Anterior cingulate cortex (tissue), 58 donors: ENCODE measurements at places on chromosomes 2 and 18.

DNA sequence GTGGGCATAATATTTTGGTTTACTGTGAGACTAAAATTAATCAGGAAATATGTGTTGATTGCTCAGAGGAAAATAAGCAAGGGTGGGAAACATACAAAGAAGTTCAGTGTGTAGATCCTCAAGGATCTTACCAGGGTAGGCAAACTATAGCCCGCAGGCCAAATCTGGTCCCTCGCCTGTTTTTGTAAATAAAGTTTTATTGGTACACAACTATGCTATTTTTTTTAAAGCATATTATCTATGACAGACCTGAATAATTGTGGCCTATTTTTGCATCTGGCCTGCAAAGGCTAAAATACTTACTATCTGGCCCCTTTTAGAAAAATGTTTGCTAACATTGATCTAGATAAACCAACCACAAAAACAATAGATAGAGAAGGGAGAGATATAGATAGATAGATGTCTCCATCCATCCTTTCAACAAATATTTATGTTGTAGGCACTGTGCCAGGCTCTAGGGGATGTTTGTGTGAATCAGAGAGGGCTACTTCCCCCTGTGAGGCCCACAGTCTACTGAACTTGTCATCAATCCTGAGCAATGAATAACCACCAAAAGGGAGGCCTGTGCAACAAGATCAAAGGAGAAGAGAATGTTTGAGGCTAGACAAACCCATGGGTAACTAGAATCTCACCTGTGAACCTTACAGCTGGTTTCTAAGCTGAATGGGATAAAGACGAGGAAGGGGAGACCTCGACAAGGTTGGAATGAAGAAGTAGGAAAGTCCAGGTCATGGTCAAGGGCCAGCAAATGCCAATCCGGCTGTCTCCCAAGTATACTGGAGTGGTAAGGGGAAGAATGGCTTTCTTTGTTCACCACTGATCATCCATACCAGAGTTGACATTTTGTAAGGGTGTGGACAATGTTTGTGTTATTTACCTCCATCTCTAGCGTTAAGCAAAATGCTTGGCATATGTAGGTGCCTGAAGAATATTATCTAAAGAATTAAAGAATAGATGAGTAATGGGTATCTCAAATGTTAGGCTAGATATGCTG, 23.6 kb downstream of the ALPK2 start:
- no peak for DNase-seq

GRCh38 chr2:209908511-209908910, 93.9 kb upstream of the RPE start:
- no peak for DNase-seq

DNA sequence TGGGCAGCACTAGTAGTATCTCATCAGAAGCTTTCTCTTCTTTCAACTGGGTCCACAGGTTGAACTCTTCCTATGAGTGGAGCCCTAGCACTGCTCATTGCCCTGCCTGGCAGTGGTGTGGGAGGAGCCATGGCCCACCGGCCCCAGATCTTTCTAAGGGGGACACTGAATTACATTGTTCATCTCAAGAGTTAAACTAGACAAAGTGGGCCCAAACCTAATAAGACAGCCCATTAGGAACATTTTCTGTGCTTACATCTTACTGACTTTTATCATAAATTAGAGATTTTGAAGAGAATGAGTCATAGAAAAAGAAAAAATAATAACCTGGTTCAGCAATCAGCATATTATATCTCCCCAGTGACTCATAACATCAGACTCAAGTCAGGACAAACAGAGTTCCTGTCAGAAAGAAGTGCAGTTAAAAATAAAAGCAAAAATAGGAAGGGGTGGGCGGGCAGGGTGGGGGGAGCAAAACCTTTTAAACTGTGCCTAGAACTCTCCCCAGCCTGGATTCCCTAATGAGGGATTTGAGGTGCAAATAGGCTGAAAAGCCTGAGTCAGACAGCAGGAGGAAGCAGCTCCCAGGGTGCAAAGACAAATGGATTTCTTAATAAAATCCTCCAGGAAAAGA, 161.6 kb upstream of the TRIB2 start:
- no peak for DNase-seq

DNA sequence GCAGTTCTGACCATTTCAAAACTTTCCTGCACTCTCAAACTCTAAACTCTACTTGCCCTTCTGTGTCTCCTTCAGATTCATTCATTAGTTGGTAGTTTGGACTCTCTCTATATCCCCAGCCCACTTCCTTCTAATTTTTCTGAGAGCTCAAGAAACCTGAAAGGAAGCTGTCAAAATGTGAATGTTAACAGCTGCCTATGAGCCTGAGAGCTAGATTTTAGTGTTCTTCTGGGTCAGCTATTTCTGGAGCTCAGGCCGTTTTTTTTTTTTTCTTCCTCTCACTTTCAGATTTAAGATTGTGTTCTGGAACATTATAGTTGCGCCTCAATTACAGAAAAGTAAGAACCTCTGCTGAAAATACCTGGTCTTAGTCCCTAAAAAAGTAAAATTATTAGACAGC, 73.1 kb downstream of the RTN4 start:
- DNase-seq, result no peak

GRCh38 chr2:203734276-203734983, 28.0 kb downstream of the CD28 start:
- DNase-seq, result no peak

- no peak for DNase-seq
These were observed 3.2 kb downstream of the TEKT4 start for GRCh38 chr2:94874277-94874997.

- no peak for DNase-seq
These were observed 122.7 kb upstream of the GLI2 start for GRCh38 chr2:120612931-120613330.

GRCh38 chr2:153657651-153658050, 179.1 kb upstream of the RPRM start:
- DNase-seq, result no peak

DNA sequence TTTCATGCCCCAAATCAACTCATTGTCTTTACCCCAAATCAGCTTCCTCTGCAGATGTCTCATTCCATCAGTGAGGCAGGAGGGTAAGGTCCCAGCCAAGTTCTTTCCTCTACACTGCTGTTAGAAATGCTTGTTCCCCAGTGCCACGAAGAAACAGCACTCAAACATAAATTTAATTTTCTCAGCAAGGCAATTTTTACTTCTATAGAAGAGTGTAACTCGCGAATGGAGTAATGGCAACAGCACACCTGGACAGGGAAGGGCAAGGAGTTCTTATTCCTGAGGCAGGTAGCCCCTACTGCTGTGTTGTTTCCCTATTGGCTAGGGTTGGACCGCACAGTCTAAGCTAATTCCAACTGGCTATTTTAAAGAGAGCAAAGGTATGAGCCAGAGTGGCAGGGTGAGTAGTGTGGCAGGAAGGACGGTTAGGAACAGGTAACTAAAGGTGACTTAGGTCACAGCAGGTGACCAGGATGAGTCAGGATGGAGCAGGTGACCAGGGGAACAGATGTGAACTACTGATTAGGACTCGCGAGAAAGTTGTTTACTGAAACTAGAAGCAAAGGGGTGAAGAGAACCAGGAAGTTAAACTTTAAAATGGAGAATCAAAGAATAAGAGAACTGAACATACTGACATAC, 12.0 kb upstream of the CEP68 start:
- DNase-seq, result no peak

DNA sequence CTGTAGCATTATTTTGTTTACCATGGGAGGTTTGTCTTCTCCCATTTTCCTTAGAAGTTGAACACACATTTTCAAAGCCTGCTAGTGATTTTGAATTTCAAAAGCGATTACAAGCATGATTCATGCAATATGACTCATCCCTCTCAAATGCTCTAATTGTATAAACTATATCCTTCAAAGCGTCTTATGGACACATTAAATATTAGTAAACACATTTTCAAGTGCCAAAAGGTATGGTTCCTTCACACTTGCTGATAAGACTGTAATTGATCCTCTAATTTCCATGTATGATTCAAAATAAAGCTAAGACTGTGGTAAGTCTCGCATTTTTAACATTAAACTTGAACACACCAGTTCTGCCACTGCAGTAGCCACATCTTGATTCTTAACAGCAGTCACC, 512.9 kb downstream of the LRRTM4 start:
- DNase-seq, result no peak

DNA sequence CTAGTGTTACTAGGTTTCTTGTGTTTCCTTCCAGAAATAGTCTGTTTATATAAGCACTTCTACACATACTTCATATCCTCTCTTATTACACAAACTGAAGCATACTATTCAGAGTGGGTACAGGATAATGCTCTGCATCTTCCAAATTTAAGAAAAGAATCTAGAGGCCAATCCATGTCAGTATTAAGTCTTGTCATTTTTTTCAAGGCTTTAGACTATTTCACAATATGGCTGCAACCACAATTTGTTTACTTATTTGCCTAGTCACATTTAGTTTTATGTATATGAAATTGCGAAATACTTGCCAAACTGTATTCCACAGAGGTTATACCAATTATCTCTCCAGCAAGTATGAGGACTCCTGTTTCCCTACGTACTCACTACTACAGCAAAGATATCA, 27.9 kb downstream of the IWS1 start:
- no peak for DNase-seq

DNA sequence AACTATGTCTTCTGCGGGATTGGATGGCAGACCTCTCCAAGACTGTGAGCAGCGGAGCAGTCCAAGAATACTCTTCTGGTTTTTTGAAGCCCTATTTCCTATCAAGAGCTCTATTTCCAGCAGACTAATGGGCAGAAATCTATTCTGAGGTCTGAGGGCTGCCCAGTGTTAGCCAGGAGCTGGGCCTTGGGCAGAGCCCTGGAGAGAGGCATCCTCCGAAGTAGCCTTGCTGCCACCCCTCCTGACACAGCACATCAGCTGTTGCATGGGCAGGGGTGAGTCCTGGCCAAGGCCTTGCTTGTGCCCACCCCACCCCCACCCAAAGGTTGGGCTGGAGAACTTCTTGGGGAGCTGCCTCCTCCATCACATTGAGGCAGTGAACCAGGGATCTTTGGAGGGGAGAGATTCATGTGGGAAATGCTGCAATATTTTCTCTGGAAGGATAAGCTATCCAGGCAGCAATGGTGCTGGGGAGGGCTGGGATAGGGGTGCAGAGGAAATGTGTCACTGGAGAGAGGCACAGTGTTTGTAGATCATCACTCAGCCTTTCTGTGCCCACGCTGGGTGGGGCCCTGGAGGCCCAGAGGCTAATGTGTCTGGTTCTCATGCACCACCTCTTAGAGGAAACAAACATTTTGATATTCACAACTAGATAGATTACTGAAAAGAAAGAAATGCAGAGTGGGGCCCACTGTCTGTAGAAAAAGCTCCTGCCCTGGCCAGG, 104.7 kb downstream of the VSNL1 start:
- DNase-seq, result no peak

- no peak for DNase-seq
These were observed at the start of gene GALNT14 for GRCh38 chr2:31138037-31138962. Gene GALNT14, minus strand, starts transcription at chr2:31138440. Its CDS starts 354 bp downstream, at chr2:31138086.

DNA sequence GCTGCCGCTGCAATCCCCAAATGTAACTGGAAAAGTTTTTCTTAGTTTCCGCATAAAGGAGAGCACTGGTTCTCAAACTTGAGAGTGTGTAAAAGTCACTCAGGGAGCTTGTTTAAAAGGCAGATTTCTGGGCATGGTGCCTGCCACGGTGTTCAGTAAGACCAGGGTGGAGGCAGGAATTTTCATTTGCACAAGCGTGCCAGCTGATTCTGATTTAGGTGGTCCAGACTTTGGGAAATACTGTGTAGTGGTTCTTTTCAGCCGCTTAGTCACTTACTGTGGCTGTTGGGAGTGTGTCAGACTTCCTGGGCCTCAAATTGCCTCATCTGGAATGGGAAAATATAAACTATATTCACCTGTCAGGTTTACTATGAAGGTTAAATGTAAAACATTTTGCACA, 788 bp downstream of the ARMC9 start:
- DNase-seq, result no peak

DNA sequence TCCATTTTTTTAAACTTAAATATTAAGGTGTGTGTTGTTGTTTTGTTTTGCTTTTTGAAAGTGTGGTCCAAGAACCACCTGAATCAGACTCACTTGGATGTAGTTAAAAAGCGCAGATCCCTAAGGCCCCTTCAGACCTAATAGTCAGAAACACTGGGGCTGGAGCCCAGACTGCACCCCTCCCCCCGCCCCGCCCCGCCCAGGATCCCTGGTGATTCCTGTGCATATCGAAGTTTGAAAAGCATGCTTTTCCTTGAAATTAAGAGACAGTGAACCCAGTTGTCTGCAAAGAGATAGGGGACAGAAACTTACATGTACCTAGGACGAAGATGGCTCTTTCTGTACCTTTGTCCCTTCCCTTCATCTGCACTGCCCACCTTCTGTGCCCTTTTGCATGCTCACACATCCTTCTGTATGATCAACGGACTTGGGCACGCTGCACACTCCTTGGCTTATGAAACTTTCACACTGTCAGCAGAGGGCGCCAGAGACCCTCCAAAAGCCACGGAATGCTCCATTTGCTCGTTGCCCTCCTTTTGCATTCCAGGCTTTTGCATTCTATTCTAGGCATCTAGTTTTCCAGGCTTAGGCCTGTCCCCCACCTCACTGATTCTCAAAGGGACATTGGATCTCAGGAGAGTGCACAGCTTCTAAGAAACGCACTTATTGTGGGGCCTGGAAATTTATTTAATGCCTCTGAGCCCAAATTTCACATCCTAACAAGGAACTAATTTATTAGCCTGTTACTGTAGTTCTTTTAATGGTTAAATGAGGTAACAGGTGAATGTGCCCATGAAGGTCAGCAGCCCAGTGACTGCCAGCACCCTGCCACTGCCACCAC, 32.8 kb upstream of the SLC14A1 start:
- DNase-seq, result peak; percentile 43
